ENCODE measurements at places on chromosomes 16 and 17.
A peak's percentile ranks its signal among the peaks of the same experiment; 100 is the strongest.

DNA sequence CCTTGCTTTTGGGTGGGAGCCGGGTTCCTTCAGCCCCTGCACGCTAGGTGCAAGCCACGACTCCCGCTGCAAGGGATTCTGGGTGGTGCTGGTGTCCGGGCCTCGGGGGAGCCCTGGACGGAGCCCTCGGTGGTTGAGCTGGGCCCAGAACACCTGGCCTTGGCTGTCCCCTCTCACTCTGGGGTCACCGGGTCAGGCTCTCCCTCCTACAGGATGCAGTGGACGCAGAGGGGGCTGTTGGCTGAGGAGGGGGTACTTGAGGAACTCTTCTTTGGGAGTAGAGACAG lies 27.9 kb upstream of the SLC38A10 start:
- DNase-seq: no peak

- DNase-seq: no peak
Measured at GRCh38 chr16:27448532-27449433, 46.8 kb downstream of the IL21R start.

DNA sequence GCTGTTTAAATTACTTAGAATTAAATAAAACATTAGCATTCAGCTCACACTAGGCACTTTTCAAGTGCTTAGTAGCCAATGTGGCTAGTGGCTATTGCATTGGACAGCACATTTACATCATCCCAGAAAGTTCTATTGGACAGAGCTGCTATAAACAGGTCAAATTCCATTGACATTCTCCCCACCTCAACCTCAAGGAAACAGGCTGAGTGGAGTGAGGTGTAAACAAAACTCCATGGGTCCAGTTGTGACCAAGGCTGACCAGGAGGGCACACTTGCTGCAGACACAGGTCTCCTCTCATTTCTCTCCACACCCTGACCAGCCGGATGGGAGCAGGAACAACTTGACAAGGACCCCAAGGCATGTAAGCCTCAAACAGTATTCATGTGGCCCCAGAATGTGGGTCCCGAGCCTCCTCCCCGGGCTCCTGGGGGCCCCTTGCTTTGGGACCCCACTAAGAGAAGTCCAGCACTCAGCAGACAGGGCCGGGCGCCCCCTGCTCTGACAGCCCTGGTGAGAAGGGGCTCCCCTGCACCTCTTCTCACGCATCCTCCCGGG lies 488 bp downstream of the C17orf113 start:
- DNase-seq: no peak

- no peak for DNase-seq
Measured at GRCh38 chr16:85833219-85833920, 33.9 kb downstream of the COX4I1 start.

DNA sequence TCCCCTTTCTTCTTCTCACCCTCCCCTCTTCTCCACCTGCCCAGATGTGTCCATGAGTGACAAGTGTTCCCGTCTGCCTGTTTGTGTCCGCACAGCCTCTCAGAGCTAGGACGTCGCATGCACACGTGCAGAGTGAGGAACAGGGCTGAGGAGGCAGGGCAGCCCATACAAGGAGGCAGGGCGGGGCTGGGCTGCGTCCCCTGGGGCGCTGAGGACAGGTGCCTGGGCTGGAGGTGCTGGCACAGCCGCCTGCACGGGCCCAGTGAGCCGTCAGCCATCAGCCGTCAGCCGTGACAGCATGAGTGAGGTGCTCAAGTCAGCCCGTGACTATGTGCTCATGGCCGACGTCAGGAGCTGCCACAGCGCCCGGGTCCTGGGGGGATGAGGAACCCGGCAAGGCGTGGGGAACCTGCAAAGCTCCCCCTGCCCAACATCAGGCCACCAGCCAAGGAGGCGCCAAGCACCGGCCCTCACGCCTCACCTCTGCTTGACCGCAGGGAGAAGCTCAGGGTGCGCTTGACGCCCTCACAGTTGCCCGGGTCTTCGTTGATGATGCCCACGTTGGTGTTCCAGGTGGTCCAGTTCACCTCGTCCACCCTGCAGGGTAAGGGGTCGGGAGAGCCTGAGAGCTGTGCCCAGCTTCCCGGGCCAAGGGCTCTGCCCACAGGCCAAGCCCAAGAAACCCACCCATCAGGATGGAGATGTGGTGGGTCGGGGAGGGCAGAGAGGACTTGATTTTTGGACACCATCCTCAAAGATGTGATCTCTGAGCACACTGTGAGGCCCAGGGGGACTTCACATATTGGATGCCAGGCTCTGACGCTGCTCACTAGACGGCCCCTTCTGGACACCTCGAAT lies 13.7 kb upstream of the TRPV3 start:
- DNase-seq: no peak

DNA sequence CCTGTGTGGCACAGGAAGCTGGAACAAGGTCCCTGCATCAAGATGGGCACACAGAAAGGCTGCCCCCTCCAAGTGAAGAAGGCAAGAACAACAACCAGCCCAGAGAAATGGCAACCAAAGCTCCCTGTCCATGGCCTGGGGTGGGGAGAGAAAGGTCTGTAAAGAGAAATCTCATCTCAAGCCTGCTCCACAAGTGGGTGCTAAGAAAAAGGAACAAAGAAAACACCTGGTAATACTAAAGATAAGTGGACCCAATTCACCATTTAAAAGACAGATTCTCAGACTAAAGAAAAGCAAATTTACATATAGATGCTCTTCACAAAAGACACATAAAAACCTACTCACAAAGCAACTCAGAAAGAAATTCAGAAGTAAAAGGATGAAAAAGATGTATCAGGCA lies 107.4 kb downstream of the PARN start:
- no peak for DNase-seq

- DNase-seq: peak; percentile 70
Measured at GRCh38 chr17:35578197-35578928, at the start of gene PEX12. TSS of gene PEX12 (minus strand) at chr17:35578571. CDS start at chr17:35578021, 550 bp downstream.

DNA sequence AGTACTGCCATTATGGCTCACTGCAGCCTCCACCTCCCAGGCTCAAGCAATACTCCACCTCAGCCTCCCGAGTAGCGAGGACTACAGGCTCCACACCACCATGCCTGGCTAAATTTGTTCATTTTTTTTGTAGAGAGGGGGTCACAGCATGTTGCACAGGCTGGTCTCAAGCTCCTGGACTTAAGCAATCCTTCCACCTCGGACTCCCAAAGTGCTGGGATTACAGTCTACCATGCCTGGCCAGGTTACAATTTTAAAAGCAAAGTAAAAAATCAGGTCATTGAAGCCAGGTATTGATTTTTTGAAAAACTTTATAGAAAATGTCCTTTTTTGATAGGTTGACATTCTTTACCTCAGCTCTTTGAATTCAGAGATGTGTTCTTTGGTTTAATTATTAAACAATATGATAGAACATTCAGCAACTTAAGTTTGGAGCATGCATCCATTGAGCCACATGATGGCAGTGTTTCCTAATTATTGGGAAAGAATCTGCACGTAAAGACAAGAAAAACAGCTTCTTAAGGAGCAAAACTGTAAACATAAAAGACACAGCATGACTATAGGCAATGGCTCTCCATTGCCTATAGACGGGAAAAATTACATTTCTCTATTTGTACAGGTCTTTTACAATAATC lies 1.7 kb upstream of the SLC16A11 start:
- no peak for DNase-seq

GRCh38 chr16:13856398-13856797 lies 63.6 kb upstream of the ERCC4 start:
- no peak for DNase-seq

DNA sequence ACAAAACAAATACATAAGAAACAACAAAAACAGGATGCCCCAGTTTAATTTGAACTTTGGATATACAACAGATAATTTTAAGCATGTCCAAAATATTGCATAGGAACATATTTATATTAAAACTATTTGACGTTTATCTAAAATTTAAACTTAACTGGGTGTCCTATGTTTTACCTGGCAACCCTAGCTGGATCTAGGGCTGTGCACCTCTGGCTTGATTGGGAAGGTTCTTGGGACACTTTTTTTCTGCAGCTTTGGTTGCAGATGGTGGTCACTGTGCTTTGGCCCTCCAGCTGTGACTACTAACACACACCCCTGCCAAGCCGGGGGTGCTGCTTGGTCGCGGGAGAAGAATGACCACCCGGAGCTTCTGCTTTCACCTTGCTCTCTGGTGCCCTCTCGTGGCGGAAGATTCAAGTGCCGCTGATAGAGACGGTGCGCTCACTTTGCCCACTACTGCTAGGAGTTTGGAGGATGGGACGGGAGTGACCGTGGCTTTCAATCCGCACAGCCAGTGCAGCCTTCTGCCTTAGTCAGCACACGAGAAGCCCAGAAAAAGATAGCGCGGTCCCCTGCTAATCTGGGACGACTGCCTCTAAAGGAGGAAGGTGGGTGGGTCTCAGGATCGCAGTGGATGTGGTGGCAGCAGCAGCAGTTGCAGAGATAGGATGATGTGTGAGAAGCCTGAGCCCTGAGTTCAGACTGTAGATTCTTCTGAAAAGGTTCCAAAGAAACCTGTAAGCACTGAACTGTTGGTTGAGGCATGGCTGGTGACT lies 6.7 kb downstream of the SPACA3 start:
- DNase-seq: peak; percentile 58

DNA sequence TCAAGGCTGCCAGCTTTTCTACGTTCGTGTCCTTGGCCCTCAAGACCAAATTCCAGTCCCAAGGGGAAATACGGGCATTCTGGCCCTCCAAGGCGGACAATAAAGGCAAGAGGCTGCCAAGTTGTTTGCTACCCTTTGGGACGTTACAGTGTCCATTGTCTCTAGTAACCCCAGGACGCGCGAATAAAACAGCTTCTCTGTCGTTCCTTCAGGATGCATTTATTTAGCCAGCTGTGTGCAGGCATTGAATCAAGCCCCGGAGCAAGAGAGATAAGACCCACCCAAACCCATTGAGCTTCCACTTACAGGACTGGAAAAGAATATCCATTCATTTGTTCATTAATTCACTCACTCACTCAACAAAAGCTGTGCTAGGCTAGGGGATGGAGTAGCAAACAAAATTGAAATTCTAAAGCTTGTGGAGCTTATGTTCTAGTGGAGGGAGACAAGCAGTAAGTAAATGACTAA lies 656 bp downstream of the MRPL58 start:
- DNase-seq: no peak

- DNase-seq: no peak
Measured at GRCh38 chr17:81371910-81372760, 23.1 kb upstream of the BAHCC1 start.

- DNase-seq: no peak
Measured at GRCh38 chr17:17959520-17960361, 12.5 kb downstream of the TOM1L2 start.

GRCh38 chr17:73272906-73273218 lies 11.2 kb upstream of the CPSF4L start:
- no peak for DNase-seq

- no peak for DNase-seq
Measured at GRCh38 chr16:51524555-51525373, 373.7 kb upstream of the SALL1 start.

DNA sequence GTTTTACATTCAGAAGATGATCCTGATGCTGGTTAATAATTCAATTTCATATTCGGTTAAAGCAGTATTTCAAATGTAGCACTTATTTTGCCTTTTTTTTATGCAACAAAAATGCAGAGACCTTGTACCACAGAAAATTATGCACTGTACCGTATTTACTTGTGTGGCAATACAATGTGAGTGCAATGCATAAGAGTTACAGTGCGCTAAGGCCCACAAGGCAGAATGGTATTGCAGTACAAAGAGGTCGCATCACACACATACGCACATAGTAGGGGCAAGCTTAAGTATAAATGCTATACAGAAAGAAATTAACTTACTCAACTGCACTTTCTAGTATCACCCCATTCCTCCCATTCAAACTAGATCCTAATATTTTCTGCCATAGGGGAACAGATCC lies 103.0 kb downstream of the SYCE1L start:
- DNase-seq: no peak

- no peak for DNase-seq
Measured at GRCh38 chr16:49773534-49774475, 82.1 kb downstream of the ZNF423 start.

DNA sequence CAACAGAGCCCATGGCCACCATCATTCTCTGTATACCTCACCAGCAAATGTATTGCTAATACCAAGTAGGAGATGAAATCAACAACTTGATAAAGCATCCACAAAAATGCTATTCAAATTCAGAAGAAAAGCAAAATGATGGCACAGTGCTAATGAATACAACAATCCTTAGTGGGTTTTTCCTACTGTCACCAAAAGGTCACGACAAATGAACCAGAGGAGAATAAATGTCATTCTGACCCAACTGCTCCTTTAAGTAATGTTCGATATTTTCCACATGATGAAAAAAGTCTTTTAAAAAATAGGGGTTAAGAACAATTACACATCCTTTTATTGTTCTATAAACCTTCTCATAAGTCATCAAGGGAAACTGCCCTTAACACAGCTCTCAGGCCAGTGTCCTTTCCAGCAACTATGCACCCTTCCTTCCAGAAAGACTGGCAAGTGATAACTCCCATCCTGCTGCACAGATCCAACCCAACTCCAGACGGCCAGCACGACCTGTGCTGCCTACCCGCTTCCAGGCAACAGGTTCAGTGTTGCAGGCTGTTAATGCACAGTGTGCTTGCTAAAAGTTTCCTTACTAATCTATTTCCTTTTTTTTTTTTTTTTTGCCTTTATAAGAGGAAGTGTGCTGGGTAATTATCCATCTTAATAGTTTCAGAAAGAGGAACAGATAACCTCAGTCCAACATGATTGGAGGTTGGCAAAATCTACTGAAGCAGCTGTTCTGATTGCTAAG lies 15.4 kb downstream of the FBXO31 start:
- DNase-seq: no peak

- peak; percentile 69 for DNase-seq
Measured at GRCh38 chr17:10059684-10060211, 138.7 kb downstream of the GAS7 start.

Data from GM12892 (cell line).